ENCODE measurements at places on chromosomes 7 and 10.

GRCh38 chr10:92592761-92593618, at the start of gene KIF11:
TSS of gene KIF11 (plus strand) at chr10:92593130. CDS start at chr10:92593376, 246 bp downstream.
- peak; percentile 96 for DNase-seq

DNA sequence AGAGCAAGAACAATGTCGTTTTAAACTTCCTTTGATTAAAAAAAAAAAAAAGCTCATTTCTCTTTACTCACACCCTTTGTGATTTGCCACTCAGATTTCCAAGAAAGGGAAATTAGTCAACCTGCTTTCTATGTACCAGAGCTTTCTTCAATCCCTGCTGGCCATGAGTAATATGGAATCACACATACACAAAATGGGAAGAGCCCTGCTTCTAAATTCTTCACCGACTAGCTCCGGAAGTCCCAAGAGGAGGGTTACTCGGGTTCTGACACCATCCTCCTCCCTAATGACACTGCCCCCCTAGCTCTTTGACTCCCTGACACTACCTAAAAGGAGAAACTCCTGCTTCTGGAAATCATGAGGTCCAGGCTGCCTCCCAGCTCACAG, 81.8 kb upstream of the SFMBT2 start:
- no peak for DNase-seq

DNA sequence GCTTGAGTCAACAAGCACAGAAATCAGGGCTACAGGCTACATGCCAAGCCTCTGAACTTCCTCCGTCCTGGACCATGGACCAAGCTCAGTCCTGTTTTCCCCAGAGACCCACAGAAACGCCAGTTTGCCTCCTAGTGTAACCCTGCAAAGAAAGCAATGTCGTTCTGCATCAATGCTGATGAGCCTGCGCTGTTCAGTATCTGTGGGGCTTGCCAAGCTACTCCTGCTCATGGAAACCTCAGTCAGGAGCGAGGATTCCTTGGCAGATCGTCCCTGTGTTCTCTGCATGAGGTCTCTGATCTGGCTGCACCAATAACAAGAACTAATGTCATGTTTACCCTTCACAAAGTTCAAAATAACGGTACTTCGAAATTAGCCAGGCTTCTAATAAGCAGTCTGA, 495.5 kb upstream of the C7orf33 start:
- DNase-seq = no peak

DNA sequence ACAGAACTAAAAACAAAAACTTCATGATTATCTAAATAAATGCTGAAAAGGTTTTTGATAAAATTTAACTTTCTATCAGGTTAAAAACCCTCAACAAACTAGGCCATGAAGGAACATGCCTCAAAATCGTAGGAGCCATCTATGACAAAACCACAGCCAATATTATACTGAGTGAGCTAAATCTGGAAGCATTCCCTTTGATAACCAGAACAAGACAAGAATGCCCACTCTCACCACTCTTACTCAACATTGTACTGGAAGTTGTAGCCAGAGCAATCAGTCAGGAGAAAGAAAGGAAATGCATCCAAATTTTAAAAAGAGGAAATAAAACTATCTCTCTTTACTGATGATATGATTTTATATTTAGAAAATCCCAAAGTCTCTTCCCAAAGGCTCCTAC, 228.7 kb downstream of the CHRM2 start:
- no peak for DNase-seq

DNA sequence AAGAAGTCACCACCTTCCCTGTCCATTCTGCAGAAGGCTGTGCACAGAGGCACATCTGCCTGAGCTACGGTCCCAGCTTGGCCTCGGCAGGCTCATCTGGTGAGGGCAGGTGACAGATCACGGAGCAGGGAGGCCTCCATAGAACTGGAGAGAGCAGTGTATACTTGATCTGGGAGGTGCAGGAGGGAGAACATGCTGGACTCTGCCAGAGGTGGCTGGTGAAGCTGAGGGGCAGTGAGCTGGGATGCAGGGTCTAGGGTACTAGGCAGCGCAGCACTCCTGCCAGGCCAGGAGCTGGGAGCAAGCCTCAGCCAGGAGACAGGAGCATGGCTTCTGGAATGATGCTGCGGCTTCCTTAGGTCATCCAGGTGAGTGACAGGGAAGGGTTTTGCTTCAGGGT, 553.0 kb downstream of the TCERG1L start:
- no peak for DNase-seq
